ENCODE measurements at places on chromosomes 5 and 9. TPM values are rescaled to one million over a fixed set of nuclear protein-coding genes. Genes with fewer than 3 reads are reported as not detected.
A peak's percentile ranks its signal among the peaks of the same experiment; 100 is the strongest.

DNA sequence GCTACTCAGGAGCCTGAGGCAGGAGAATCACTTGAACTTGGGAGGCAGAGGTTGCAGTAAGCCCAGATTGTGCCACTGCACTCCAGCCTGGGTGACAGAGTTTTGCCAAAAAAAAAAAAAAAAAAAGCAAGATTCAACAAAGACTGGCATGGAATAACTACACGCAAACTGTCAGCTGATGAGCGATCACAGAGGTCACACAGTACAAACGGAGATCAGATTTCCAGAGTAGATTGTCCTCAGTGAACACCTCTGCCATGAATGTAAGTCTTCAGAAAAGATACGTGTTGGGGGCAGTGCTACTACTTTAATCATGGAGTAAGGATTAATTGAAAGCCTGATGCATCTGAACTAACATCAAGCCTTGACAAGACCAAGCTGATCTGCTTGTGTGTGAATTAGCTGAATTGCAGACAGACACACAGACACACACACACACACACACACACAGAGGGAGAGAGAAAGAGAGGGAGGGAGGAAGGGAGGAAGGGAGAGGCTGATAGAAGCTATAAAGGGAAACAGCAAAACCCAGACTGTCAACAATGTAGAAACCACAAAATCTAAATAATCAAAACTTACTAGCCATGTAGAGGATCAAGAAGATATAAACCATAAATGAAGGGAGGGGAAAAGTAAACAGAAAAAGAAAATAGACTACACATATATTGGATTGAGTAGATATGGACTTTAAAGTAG lies 222.9 kb upstream of the ZNF462 start:
- H3K27ac ChIP-seq: no peak overlapping the region
- no peaks in the 10 kb centered on the region for H3K36me3 ChIP-seq
- H3K4me1 ChIP-seq: no peaks in the 10 kb centered on the region
- H3K4me3 ChIP-seq: no peak overlapping the region
- DNase-seq: no peak
- no peaks in the 10 kb centered on the region for H3K27me3 ChIP-seq

DNA sequence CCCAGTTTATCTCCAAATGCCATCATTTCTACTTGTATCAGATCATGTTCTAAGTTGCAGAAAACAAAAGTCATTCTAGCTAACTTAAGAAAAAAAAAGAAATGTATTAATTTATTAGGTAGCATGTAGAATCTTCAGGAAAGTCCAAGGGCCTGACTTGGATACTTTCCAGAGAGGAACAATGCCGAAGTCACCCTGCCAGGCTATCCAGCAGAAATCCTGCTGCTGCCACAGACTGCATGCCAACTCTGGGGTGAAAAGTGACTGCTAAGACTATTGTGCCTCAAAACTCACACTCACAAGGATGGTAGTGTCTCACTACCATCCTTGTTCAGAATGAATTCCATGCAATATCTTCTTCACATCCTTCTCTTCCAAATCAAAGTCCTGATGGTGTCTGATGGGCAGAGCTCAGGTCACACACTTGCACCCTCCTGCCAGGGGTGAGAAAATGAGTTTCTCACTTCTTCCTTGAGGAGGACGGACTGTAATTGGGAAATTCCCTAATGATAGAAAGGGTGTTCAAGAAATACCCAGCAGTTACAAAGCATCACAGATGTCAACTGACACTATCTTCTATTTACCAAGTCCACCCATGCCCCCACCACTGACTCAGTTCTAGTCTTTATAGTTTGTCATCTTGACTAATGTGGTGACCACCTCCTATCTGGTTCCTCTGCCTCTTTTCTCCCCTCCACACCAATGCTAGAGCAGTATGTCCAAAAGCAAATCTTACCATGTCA lies 279.4 kb downstream of the CWC27 start:
- DNase-seq: no peak
- no peaks in the 10 kb centered on the region for H3K4me1 ChIP-seq
- H3K27me3 ChIP-seq: no peaks in the 10 kb centered on the region
- H3K27ac ChIP-seq: no peak overlapping the region
- H3K4me3 ChIP-seq: no peak overlapping the region
- H3K36me3 ChIP-seq: no peaks in the 10 kb centered on the region

DNA sequence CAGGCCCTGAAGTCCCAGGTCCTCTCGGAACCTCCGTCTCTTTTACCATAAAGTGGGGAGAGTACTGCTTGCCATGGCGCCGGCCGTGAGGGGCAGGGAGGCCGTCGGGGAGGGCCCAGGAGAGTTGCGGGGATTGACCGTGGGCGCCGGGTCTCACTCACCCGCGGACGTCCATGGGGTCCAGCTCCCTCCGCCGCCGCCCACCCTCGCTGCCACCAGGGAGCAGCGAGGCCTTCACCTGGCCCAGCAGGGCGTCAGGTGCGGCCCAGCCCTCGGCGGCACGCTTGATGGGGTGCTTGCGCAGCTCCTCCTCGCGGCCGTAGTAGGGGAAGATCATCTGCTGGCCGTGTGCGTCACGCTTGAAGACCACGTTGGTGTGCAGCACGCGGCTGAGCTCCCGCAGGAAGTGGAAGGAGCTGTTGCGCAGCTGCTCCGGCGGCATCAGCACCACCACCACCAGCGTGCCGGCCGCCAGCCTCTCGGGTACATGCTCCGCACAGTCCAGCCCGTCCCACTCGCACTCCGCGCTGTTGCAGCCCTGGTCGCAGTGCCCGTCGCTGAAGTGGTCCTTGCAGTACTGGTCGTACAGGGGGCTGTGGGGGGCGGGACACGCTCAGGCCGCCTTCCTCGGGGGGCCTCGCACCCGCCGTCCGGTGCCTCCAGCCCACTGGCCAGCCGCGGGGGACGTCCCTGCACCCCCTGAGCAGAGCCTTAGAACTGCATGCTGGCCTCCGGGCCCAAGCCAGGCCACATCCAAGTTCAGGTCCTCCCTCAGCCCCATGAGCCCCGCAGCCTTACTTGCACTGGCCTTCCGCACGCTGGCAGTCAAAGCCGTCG lies 21.9 kb upstream of the SEC16A start:
- peaks cover 86% of the 10 kb centered on the region for H3K36me3 ChIP-seq
- DNase-seq: no peak
- H3K4me3 ChIP-seq: no peak overlapping the region

DNA sequence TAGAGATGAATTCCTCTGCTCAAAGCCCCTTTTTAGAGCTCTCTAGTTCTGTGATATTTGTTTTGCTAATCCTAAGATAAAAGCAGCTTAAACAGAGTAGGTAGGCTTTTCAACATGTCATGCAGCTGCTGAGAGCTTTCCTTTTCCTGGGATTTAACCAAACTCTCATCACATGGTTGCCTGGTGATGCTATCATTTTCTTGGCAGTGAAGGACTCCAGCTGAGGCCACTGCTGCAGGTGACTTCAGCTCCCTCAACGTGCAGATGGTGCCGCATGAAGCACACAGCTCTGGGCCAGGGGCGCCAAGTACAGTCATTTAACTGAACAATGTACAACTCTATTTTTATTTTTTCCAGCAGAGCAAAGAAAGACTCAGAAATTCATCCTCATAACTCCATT lies 42.2 kb downstream of the SECISBP2 start:
- no peak for DNase-seq
- H3K27me3 ChIP-seq: no peaks in the 10 kb centered on the region
- no peak overlapping the region for H3K4me3 ChIP-seq
- H3K4me1 ChIP-seq: peaks cover 17% of the 10 kb centered on the region
- H3K27ac ChIP-seq: peak overlapping the region; percentile 59
- H3K36me3 ChIP-seq: peaks cover 21% of the 10 kb centered on the region

GRCh38 chr9:104986096-104986495 lies 58.1 kb upstream of the ABCA1 start:
- no peak overlapping the region for H3K4me3 ChIP-seq
- H3K36me3 ChIP-seq: no peaks in the 10 kb centered on the region
- H3K27ac ChIP-seq: no peak overlapping the region
- no peak for DNase-seq
- H3K4me1 ChIP-seq: peaks cover 8% of the 10 kb centered on the region
- H3K27me3 ChIP-seq: no peaks in the 10 kb centered on the region

GRCh38 chr9:134935056-134935640 lies 17.4 kb upstream of the FCN1 start:
- no peak overlapping the region for H3K27ac ChIP-seq
- H3K4me1 ChIP-seq: no peaks in the 10 kb centered on the region
- DNase-seq: no peak
- H3K4me3 ChIP-seq: no peak overlapping the region
- H3K36me3 ChIP-seq: no peaks in the 10 kb centered on the region

DNA sequence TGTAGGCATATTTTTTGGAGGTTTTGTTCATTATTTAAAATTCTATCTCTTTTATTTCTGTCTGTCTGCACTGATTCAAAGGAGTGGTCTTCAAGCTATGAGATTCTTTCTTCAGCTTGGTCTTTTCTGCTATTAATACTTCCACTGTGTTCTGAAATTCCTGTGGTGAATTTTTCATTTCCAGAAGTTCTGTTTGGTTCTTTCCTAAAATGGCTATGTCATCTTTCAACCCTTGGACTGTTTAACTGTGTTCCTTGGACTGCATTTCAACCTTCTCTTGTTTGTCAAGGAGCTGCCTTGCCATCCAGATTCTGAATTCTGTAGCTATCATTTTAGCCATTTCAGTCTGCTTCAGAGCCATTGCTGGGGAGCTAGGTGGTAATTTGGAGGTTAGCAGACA lies 76.3 kb downstream of the CERT1 start:
- H3K27me3 ChIP-seq: no peaks in the 10 kb centered on the region
- DNase-seq: no peak
- no peaks in the 10 kb centered on the region for H3K36me3 ChIP-seq
- no peaks in the 10 kb centered on the region for H3K4me1 ChIP-seq

The OR2V2 gene
- not detected for total RNA-seq

The TAF11L10 gene
- not detected for total RNA-seq

All from upper lobe of left lung (tissue), 6 donors.